T-helper 17 cell (primary cell): ENCODE measurements at places on chromosomes 16 and 17. TPM values are rescaled to one million over a fixed set of nuclear protein-coding genes. Genes with fewer than 3 reads are reported as not detected.

Gene FOXF1
- total RNA-seq, result not detected

Gene EPX
- total RNA-seq, result not detected

Gene CHST5
- not detected for total RNA-seq

DNA sequence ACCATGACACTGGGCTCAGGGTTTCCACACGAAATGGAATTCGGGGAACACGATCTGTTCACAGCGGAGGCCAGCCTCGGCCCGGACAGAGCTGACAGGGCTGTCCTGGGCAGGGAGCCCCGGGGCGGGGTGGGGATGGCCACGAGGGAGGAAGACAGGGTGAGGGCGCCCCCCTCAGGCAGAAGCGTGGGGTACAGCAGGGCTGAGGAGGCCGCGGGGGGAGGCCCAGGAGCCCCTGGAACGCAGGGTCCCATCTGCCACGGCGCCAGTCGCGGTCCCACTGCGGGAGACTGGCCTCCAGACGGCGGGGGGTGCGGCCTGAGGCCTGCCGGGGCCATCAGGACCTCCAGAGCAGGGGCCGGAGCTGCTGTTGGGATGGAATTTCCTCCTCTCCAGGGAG is 75.9 kb downstream of the LMF1 start:
- no peak overlapping the region for H3K4me3 ChIP-seq
- no peak overlapping the region for H3K27ac ChIP-seq
- DNase-seq, result no peak
- peaks cover 2% of the 10 kb centered on the region for H3K4me1 ChIP-seq

DNA sequence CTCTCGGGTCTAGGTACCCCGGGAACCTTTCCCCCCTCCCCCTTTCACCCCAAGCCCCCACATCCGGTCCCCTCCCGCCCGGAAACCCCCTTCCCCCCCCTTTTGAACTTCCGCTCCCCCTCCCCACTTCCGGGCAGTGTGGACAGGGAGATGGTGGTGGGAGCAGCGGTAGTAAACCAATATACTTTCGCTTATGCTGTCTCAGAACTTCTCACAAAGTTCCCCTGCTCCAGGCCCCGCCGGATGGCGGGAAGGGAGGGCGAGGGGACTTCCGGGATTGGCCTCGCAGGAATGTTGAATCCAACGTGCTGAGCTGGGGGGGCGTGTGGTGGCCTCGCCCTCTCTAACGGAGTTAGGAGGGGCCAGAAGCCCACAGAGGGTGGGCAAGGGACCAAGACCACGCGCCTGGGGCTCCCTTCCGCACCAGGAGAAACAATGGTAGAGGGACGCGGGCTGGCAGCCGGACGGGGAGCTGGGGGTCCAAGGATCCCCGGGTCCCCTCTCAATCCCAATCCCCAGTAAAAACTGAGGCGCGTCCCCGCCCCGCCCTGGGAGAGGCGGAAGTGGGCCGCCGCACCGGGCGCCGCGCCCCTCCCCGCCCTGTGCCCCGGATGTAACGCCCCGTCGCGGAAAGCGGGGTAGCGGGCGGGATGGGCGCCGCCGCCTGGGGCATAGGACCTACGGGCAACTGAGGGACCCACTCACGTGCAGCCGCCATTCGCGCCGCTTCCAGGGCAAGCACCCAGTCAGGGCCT is 742 bp downstream of the PFN1 start:
- peaks cover 19% of the 10 kb centered on the region for H3K36me3 ChIP-seq
- peak; percentile 61 for DNase-seq
- no peaks in the 10 kb centered on the region for H3K27me3 ChIP-seq
- H3K27ac ChIP-seq, result peak overlapping the region; percentile 93
- H3K4me1 ChIP-seq, result peaks cover 50% of the 10 kb centered on the region

GRCh38 chr17:17004251-17004996 is 32.5 kb upstream of the TNFRSF13B start:
- DNase-seq, result no peak
- H3K36me3 ChIP-seq, result no peaks in the 10 kb centered on the region
- no peak overlapping the region for H3K4me3 ChIP-seq
- no peak overlapping the region for H3K27ac ChIP-seq
- no peaks in the 10 kb centered on the region for H3K27me3 ChIP-seq
- H3K4me1 ChIP-seq, result peaks cover 10% of the 10 kb centered on the region

- H3K27me3 ChIP-seq, result no peaks in the 10 kb centered on the region
- DNase-seq, result no peak
- H3K27ac ChIP-seq, result peak overlapping the region; percentile 66
- H3K4me3 ChIP-seq, result no peak overlapping the region
- peaks cover 18% of the 10 kb centered on the region for H3K4me1 ChIP-seq
Measured at GRCh38 chr16:57061084-57061905, 31.1 kb upstream of the CPNE2 start.
